ENCODE measurements at places on chromosomes 11 and 22. TPM values are rescaled to one million over a fixed set of nuclear protein-coding genes. Genes with fewer than 3 reads are reported as not detected.

DNA sequence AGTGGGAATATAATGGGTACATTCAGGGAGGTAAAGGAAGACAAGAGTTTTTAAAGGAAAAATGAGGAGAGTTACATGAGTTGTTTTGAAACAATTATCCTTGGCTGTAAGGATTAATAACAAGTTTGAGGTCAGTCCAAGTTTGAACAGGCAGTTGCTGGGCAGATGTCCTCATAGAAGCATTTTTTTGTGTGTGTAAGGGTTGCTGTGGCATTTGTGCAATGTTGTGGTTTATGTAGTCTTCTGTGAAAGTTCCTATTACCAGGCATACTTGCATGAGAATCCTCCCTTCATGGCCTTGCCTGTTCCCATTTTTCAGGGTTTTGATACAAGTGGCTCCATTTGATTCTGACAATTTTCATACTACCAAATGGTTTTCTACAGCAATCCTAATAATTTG lies 400.2 kb downstream of the KCNA4 start:
- DNase-seq: no peak

GRCh38 chr22:42907404-42908373 lies 50.6 kb upstream of the ARFGAP3 start:
- DNase-seq: no peak

DNA sequence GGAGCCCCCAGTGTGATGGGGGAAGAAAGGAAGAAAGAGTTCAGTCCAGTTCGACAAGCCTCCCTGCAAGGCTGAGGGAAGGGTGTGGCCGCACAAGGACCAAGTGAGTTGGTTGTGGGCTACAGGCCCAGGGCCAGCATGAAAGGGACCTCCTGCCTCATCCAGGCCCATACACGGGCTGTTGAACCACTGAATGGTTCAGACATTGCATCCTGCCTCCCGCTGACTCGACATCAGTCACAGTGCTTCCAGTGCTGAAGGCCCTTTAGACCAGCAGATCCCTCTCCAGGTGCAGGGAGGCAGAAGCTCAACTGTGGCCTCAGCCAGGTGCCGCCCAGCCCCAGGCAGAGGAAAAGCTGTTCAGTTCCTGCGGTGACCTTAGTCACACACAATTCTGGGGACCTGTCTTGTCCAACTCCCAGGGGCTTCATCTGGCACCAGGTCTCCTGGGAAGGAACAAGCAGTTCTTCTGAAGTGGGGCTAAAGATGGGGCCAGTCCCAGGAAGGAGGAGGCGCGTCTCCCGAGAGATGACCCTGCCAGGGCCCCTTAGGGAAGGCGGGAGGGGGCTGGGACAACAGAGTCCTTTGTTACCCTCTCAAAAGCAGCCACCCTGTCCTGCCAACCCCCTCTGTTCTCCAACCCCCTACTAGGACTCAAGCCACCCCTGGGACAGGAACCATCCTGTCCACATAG lies 6.6 kb downstream of the ARRB1 start:
- DNase-seq: no peak

- DNase-seq: no peak
Observed at GRCh38 chr11:11558826-11559225, 63.0 kb downstream of the GALNT18 start.

DNA sequence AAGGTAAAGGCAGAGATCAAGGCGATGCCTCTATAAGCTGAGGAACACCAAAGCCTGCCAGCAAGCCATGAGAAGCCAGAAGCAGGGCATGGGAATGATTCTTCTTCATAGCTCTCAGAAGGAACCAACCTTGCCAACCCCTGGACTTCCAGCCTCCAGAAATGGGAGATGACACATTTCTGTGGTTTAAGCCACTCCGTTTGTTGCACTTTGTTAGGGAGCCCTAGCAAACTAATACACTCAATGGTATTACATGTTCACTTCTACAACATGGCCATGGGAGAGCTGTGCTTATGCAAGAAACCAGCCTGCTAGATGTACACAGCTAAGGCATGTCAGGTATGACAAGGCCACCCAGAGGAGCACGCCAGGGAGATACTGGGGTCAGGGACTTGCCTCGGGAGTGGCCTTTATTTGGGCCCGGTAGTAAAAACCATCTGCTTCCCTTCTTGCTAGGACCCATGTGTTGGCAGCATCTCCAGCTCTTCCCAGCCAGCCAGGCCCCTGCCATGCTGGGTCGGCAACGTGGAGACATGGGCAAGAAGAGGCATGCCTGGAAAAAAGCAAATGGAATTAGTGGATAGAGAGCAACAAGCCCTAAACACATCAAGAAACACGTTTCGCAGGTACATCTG lies 3.6 kb downstream of the C11orf16 start:
- DNase-seq: no peak

DNA sequence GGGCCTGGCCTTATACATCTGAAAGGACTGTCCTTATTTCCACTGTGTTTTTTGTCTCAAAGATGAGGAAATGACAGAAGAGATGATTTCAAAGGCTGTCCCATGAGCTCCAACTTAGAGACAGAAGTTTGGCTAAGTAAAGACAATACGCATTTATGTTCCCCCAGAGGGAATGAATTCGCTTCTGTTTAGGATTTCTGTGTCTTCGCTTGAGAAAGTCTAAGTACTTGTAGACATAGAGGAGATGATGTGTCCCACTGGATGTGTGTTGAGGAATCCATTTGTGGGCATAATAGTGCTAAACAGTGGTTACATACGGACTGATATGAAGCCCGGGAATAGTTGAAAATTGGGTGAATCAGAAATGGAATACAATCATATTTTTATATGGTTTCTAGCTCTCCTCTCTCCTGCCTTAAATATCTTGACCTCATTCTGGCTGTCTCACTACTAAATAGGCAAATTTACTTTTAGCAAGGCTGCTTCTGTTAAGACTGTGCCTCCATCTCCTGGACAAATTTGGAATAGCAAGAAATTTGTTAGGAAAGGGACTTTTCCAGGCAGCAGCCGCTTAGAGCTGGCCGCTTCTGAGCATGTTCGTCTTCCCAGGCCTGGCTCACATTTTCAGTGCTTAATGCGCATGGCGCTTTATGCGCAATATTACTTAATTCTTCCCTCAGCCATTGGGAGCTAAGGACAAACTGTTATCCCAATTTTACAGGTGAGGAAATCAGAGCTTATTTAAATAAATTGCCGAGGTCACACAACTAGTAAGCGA lies 1.9 kb upstream of the PEX26 start:
- peak; percentile 59 for DNase-seq

- no peak for DNase-seq
Observed at GRCh38 chr11:61505640-61506155, 2.9 kb upstream of the LRRC10B start.

- DNase-seq: peak; percentile 84
Observed at GRCh38 chr11:122743949-122744348, 88.4 kb downstream of the UBASH3B start.

DNA sequence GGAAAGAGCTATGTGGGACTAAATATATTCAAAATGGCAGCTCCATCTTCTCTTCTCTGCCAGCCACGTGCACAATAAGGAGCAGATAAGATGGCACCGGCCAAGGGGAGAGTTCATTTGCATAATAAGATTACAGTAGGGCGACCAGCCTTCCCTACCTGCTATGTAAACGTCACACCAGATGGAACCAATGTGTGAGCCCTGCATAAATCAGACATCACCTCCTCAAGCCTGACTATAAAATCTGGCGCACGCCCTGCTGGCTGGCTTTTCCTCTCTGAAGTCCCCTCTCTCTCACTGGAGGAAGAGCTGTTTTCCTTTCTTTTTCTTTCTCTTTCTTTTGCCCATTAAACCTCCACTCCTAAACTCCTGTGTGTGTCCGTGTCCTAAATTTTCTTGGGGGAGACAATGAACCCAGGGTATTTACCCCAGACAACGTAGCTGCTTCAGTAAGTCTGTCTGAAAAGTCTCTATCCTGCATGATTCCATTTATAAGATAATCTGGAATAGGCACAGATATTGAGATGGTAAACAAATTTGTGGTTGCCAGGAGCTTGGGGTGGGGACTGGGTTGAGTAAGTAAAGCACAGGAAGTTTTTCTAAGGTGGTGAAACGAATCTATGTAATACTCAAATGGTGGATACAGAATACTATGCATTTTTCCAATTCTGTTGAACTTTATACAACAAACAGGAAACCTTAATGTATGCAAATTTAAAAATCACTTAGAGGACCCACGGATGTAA lies 670.0 kb upstream of the KIRREL3 start:
- DNase-seq: no peak

Gene MAFF
- 20.3 TPM for total RNA-seq

Gene PIWIL4
- total RNA-seq: 1.1 TPM

Gene MFRP
- total RNA-seq: not detected

Gene CARD16
- 8.0 TPM for total RNA-seq

Data from activated T-cell treated with anti-CD3 and anti-CD28 coated beads, Interleukin-2, amount 50 U/mL, for 72 hours (primary cell).